ENCODE measurements at places on chromosomes 1 and 21.

GRCh38 chr1:32816676-32817158 lies 441 bp downstream of the YARS1 start:
- DNase-seq: no peak

GRCh38 chr1:67339623-67340343 lies 32.1 kb downstream of the IL12RB2 start:
- DNase-seq: peak; percentile 48

GRCh38 chr1:202590126-202590525 lies 120.1 kb downstream of the SYT2 start:
- DNase-seq: no peak

DNA sequence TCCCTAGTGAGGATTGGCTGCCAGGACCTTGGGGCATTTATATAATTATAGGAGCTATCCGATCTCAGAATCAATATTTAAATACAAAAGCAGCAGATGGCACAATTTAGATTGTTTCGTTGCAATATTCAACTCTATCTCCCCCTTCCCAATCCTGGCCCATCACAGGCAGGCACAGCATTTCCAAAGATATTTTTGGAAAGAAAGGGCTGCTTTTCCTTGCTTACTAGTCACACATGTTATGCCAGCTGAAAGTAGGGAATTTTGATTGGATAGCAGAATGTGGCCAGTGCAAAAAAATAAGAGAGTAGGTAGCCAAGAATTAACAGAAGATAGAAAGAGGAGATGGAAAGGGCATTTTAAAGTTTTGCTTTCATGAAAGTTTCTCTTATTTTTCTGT lies 37.9 kb downstream of the IL12RB2 start:
- DNase-seq: no peak

DNA sequence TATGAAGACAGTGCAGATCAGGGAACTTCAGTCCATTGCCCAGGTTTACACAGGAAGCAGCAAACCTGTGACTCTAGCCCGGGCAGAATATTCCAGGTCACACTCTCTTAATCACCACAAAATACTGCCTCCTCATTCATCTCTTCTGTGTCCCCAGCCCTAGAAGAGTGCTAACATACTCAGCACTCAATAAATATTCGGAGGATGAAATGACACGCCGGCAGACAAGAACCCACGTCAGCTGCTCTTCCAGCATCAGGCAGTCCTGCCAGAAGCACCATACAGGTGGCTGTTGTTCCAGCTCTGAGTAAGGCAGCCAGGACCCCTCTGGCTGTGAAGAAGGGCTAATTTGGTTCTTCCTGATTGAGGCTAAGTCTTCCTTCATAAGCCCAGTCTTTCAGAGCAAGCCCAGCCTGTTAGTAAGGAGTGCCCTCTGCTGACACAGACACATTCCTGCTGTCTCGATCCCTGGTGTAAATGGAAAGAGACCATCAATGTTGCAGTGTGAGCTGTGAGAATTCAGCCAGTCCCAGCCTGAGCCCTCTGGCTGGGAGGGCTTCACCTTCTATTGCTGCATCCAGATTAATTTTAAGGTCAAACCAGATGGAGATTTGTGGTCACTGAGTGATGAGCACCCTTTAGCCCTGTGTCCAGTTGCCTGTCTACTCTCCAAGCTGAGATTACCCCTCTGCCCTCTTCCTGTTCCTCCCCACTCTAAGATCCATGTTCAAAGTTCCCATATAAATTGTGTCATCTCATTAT lies 45.0 kb upstream of the KIRREL1 start:
- DNase-seq: no peak

- DNase-seq: no peak
Observed at GRCh38 chr1:117565076-117565556, 40.7 kb upstream of the TENT5C start.

- DNase-seq: no peak
Observed at GRCh38 chr1:167456524-167456923, 61.8 kb downstream of the CD247 start.

DNA sequence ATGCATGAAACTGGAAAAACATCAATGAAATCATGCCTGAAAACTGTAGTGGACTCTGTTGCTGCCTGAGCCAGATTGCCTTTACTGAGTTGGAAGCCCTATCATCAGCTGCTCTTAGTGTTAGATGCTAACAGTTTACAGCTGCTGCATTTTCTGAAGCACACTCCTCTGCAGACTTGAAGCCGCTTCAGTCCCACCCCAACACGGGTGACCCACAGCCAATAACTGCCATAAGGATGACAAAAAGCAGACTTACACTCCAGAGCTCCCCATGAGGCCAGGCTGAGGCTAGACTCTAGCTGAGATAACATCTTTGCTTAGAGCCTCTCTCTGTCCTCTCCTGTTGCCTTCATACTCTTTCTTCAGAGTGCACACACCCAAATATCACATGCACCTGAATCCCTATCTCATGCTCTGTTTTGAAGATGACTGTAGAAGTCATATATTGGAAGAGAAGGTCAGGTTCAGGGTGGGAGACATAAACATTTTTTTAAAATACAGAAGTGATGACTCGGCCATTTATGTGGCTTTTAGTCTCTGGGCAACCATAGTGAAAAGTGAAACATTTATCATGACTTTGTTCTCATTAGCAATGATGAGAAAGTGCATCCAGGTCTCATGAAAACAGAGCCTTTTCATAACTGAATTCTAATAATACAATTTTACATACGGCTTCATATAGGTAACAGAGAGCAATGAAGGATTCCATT lies 161.0 kb downstream of the KCNK2 start:
- no peak for DNase-seq

DNA sequence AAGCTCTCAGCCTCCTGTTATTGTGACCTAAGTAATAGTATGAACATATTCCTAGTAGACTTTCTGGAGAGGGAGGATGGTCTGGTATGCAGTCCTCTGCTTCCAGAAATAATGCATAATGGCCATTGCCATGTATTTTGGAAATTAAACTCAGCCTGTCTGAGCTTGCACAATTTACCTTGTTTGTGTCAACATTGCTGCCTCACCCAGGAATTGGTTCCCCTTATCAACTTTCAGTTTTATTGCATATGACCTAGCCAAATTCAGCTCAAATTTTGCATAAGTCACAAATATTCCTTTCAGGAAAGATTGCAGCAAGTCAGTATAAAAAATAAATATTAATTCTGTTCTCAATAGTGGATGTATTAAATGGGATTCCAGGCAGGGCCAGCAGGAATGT lies 101.9 kb upstream of the SLC5A9 start:
- no peak for DNase-seq

- DNase-seq: peak; percentile 28
Observed at GRCh38 chr1:181318022-181318857, 165.1 kb upstream of the CACNA1E start.

- no peak for DNase-seq
Observed at GRCh38 chr1:8133657-8134430, 107.7 kb upstream of the ERRFI1 start.
